NCI-H345 (cell line): ENCODE measurements at places on chromosomes 1 and 21.

GRCh38 chr1:86858524-86859261, 55.2 kb downstream of the SELENOF start:
- DNase-seq: no peak

DNA sequence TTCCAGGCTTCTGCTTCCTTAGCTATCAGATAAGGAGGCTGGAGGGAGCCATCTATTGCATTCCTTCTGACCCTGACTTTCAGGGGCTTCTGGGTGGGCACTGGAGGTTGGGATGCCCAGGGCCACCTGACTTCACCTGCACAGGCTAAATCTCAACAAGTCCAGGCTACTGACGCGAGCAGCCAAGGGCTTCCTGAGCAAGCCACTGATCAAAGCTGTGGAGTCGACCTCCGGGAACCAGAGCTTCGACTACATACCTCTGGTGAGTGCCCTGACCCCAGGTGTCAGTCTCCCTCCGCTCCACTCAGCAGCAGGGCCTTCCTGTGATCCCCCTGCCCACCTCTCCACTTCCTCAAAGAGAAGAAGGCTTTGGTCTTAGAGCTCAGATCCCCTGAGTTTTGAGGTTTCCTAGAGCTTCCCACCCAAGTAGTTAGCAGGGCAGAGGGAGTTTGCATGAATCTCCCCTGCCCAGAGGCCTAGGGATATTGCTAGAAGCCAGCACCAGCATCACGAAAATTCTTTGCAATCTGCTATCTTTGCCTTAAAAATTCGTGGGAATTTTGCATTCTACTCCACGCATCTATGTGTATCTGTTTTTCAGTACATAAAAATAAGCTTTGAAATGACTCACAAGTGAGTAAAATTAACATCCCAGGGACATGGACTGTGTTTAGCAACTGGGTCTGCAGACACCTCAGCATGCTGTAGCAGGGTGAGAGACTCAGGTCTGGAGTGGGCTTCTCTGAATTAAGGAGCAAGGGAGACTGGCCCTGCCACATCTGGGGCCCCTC, 61.4 kb downstream of the VWA5B1 start:
- DNase-seq: no peak

GRCh38 chr1:25566730-25567341, 23.4 kb downstream of the LDLRAP1 start:
- DNase-seq: no peak

- DNase-seq: no peak
These were observed 2.9 kb upstream of the OR2T12 start for GRCh38 chr1:248306103-248306502.

DNA sequence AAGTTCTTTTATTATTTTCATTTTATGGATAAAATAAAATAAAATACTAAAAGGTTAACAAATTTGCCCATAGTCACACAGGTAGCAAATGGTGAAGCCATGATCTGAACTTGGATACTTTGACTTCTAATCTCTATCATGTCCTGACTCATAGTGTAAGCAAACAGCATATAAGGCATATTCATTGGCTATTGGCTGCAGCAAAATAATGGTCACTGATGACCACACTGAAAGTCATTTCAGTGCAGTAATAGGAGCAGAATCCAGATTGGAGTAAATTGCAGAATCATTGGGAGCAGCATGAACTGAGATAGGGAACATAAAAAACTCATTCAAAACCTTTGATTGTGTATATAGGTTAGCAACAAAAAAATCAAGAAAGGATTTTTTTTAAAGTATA, 262.9 kb downstream of the PLA2G4A start:
- DNase-seq: no peak

DNA sequence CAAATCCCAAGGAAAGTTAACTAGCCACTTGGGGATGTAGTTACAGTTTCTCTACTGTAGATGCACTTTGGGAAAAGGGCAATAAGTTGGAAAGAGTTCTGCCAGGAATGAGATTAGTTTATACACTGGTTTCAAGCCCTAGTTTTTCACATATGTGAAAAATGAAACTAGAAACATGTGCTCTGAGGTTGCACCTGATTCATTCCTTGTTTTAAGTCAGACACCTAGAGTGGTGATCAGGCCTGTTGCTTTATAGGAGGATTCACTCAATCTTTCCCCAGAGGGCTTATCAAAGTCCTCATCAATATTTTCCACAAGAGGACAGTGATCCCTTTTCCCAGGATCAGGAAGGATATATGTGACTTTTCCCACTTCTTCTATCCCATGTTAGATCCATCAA, 515.9 kb upstream of the PKN2 start:
- DNase-seq: no peak

DNA sequence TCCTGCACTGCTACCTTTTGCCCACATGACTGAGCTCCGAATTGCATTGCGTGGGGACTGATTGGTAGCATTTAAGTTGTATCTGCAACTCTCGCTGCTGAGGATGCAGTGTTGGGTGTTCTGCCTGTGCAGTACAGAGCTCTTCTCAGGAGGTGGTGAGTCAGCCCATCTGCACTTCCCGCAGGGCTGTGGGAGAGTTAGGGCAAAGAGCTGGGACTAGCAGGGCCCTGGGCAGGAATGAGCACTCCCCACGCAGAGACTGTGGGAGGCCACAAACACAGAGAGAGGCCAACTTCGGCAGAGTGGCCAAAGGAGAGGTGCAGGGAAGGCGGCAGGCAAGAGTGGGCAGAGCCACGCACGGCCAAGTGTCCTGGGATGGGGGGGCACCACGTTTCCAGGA, 244.7 kb downstream of the SIPA1L2 start:
- DNase-seq: no peak

GRCh38 chr1:119713749-119714456, 2.2 kb downstream of the PHGDH start:
- peak; percentile 51 for DNase-seq

- DNase-seq: no peak
These were observed 4.8 kb upstream of the ASB17 start for GRCh38 chr1:75937034-75937433.

DNA sequence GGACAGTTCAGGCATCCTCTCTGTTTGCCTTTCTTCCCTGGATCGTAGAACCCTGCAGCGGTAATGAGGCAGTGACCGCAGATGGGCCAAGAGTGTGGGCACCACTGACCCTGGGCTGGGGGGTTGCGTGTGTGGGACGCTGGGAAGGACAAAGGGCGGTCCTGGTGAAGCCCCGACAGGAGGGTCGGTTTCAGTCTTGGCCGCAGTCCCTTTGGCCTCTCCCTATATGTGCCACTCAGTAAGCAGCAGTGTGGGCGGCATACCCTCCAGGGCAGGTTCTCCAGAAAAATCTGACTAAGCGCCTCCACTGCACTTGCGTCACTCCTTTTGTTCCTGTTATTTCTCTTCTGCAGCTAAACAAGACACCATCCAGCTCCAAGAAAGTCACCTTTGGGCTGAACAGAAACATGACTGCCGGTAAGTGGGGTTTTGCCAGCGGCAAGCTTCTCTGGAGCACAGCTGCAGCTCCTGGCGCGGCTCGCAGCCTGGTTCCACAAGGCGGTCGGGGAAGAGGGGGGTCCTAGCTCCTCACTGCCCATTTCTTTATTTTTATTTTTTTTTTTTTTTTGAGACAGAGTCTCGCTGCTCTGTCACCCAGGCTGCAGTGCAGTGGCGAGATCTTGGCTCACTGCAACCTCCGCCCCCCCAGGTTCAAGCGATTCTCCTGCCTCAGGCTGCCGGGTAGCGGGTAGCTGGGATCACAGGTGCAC, 27.7 kb upstream of the PDXK start:
- no peak for DNase-seq

DNA sequence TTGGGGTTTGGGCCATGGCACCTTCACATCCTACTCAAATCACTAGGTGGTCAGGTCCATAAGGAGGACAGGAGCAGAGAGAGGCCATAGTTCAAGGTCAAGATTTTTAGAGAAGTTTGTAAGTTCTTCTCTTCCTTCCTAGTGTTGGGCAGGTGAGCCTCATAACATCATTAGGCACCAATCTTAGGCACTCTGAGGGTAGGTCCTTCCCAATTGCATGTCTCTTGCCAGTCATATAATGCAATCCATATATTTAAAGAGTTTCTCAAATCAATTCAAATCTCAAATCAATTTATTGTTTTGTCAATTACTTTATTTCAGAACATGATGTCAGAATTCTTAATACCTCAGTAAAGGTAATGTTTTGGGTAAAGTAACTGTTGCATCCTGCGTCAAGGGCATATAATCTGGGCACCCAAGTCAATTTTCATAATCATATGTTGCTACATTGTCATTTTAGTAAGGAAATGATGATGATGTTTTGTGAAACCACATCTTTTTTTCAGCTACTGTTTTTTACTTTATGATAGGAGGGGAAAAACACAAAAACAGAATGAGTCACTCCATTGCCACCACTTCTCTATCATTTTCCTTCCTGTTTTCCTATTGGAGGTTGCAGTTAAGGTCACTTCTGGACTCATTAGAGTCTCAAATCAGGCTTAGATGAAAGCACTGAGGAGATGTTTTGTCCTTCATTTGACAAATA, 122.7 kb downstream of the UCHL5 start:
- no peak for DNase-seq

DNA sequence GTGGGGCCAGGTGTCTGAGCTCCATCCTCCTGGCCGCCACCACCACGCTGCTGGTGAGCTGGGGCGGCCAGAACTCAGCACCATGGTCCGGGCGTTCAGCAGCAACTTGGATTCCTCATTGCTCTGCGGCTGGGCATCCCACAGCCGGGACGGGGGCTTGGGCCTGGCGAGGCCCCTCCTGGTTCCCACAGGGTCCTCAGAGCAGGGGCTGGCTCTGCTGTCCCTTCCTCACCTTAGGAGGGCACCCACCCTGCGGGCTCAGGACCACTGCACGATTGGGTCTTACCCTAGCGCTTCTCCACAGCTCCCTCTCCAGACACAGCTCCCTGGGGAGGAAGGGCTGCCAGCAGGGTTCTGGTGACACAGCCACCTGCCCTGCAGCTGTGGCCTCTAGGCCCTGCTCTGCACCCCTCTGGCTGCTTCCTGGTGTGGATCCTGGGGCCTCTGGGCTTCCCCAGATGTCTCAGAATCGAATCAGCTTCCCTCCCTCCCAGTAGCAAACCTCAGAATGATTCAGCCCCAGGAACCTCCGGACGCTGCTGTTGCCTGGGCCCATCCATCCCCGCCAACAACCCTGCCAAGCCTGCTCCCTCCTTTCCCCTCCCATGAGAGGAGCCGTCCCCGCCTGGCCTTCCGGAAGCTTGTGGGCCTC, 25.0 kb downstream of the CRYAA start:
- DNase-seq: no peak

GRCh38 chr1:200131551-200132125, 104.1 kb downstream of the NR5A2 start:
- DNase-seq: no peak

DNA sequence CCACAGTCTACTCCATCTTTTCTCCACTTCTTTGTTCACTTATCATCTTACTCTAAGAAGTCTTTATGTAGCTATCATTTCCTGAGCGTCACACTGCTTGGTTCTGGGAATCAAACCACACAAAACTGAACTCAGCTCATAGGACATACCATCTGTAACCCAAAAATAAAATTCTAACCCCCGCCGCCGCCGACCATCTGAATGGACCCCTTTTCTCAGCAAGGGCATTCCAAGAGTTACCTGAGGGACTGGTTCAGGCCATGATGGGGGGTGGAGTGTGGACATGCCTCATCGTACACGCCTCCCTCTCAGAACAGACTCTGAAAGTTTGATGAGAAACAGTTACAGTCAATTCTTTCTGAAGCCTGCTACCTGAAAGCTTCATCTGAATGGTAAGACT, 12.6 kb upstream of the CHI3L2 start:
- DNase-seq: no peak

DNA sequence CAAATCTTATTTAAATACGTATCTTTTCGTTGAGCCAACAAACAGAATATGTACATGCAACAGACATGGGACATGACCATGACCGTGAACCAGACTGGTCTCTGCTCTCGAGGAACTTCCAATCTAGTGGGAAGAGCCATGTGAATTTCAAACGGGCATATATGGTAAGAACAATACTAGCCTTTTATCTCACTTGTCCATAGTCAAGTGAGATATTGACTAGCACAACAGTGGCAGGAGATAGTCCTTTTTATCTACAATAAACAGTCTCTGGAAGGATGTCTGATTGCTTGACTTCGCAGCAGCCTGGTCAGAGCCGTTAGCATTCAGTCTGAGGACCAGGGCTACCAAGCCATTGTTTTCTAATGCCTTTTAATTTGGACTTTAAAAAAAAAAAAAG, 12.6 kb upstream of the PLA2G2C start:
- DNase-seq: no peak

DNA sequence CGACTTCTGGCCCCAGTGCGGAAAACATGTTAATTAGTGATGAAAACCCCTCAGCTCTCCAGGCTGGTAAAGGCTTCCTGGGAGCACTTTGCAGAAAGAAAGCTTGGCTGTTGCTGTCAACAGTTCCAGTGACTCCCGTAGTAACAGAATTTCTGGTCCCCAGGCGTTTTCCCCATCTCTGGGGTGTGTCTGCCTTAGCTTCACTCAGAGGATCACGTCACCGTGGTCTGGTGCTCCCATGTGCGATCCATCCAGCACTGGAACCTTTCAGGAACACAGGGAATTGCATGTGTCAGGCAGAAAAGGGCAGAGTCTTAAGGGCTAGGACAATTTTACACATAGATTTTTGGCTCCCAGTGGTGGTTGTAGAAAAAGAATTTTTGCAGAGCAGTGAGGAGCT, 470.4 kb upstream of the USP24 start:
- DNase-seq: no peak

GRCh38 chr1:233379869-233380438, 52.4 kb downstream of the MAP3K21 start:
- DNase-seq: no peak

DNA sequence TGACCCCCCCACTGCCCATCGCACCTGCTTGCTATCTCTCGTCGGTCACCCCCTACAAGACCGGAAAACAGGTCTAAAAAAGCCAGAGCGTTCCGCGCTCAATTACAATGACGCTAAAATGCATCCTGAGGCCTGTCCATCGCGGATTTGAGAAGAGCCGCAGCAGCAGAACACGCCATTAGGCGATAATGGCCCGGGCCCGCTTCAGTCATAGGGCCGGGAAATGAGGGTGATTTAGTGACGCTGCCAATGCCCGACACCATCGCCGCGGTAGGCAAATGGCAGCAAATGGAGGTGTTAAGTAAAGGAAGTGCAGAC, 64.1 kb upstream of the SSX2IP start:
- DNase-seq: no peak

GRCh38 chr1:33180226-33180910, 1.5 kb downstream of the TRIM62 start:
- no peak for DNase-seq

DNA sequence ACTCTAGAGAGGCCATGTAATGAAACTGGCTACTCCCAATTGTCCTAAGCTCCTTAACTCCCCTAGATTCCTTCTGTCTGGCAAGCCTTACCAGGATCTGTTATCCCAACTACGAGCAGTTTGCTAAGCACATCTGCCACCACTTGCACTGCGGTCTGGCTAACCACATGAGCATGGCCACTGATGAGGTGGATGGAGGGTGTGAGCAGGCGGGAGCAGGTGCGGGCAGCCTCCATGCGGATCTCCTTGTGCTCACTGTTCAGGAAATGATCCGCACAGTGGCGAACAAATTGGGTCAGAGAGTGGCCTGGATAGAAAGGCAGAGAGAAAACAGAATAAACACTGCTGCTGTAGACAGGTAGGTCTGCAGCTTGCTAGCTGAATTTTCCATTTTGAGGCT, 24.0 kb downstream of the MTOR start:
- DNase-seq: no peak
